GM10248 (cell line): ENCODE measurements at places on chromosomes 12 and 14.

DNA sequence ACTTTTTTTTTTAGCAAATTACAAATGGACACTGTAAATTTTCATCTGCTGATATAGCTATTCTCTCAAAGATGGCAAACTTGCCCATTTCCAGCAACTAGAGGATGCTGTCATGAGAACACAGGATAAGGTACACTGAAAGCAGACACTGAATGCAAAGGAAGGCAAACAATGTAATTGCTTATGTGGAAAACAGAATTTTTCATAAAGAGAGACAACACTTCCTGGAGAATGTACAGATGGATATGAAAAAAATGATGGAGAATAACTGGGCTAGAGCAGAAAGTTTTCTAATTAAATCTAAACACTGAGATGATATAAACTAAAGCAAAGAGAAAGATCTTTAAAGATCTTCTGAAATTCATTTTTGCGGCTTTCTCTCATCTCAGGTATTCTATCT, 581 bp downstream of the CD69 start:
- no peak for DNase-seq

- no peak for DNase-seq
These were observed 17.0 kb upstream of the NUDT4 start for GRCh38 chr12:93360688-93361087.

- no peak for DNase-seq
These were observed 807.8 kb upstream of the FOXG1 start for GRCh38 chr14:27958757-27959156.

DNA sequence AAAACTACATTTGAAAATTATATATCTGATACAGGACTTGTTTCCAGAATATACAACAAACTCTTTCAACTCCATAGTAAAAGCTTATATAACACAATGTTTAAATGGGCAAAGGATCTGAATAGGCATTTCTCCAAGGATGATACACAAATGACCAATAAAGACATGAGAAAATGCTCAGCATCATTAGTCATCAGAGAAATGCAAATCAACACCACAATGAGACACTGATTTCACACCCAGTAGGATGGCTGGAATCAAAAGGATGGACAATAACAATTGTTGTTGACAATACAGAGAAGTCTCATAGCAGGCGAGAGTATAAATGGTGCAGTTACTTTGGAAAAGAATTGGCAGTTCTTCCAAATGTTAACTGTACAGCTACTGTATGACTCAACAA, 394.9 kb downstream of the BCL11B start:
- no peak for DNase-seq

DNA sequence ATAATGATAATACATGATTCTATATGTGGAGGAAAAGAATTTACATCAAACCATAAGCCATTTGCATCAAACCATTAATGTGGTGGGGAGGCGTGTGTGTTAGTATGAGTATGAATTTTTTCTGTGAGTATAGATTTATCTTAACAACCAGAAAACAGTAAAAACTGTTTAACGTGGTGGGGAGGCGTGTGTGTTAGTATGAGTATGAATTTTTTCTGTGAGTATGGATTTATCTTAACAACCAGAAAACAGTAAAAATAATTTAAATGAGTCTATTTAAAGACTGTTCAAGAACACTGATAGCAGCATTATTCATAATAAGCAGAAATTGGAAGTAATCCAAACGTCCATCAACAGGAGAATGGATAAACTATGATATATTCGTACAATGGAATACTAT, 9.1 kb upstream of the MSI1 start:
- DNase-seq = no peak

DNA sequence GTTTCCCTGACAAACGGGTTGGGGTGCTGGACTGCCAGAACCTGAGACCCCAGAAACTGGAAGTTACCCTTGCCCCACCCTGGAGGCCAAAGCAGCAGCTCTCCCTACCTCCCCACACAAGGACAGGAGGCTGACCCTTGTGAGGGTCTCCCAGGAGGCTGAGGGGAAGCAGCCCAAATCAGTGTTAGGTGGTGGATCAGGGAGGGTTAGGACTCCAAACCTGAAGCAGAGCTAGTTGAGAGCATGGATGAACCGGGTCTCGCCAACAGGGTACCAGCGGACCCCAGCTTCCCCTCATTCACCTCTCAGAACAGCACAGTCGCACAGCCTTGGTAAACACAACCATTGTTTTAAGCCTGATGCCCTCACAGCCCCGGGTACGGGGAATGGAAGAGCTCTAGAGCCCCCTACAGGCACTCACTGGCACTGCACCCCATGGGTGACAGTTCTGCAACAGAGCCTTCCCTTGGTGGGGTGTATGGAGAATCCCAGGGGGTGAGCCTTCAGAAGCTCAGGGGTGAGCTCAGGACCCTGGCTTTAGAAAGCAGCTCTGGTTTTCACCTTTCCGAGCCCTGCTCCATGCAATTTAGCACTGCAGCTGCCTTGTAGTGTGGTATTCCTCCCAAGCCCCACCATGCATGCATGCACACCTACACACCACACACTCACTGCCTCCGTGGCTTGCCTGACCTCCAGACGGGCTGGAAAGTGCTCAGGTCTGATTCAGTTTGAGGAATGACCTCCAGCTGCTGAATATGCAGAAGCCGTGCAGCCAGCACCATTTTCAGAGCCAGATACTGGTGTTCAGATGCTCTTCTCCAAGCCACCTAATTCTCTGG, 11.2 kb downstream of the ESRRB start:
- DNase-seq = peak; percentile 87

DNA sequence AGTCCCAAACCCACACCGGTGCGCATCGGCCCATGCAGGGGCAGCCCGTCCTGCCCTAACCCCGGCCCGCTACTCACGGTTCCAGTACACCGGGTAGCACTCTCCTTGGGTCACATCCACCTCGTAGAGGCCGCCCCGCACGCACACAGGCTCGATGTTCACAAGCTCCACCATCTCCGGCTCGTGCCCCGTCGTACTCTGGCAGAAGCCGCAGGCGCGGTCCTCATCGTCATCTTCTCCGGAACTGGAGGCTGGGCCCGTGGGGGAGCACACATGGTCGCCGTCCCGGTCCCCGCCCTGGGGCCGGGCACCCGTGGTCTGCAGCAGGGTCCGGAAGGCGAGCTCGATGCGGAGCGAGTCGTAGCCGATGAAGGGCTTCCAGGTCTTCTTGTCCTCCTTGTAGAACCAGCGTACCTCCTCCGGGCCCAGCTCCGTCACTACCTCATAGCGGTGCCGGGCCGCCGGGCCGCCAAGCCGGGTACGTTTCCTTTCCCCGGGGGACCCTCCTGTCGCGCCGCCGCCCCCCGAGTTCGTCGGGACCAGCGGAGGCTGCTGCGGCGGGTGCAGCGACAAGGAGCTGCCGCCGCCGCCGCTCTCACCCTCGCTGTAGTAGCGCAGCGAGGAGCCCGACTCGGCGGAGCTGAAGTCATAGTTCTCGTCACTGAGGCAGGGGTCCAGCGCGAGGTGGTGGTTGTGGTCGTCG, 788 bp downstream of the DDHD1 start:
- DNase-seq = peak; percentile 54
